ENCODE measurements at places on chromosomes 16 and 17.

DNA sequence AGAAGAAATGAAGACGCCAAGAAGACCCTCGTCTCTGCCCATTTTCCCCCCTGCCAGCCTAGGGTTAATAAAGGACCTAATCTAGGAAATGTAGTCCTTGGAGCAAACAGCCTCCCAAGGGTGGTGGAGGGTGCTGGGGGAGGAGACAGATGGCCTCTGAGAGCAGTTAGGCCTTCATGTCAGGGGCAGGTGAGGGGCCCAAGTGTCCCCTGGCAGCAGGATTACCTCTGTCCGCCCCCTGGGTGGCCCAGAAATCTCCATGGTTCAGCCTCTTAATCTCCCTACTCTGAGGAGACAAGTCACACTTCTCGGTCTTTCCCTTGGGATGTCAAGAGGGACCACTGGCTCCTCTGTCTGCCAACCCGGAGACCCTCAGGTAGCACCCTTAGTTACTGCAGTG is 365.4 kb upstream of the TNRC6C start:
- DNase-seq = no peak

- no peak for DNase-seq
Observed at GRCh38 chr16:1097800-1098199, 1.8 kb upstream of the C1QTNF8 start.

- no peak for DNase-seq
Observed at GRCh38 chr16:87145181-87146176, 171.7 kb downstream of the C16orf95 start.

DNA sequence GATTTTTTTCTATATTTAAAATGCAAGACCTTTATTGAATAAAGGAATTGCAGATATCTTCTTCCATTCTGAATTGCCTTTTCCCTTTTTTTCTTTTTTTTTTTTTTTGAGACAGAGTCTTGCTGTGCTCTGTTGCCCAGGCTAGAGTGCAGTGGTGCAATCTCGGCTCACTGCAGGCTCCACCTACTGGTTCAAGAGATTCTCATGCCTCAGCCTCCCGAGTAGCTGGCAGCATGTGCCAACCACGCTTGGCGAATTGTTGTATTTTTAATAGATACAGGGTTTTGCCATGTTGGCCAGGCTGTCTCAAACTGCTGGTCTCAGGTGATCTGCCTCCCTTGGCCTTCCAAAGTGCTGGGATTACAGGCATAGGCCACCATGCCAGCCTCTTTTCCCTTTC is 151.5 kb downstream of the CEP112 start:
- no peak for DNase-seq

DNA sequence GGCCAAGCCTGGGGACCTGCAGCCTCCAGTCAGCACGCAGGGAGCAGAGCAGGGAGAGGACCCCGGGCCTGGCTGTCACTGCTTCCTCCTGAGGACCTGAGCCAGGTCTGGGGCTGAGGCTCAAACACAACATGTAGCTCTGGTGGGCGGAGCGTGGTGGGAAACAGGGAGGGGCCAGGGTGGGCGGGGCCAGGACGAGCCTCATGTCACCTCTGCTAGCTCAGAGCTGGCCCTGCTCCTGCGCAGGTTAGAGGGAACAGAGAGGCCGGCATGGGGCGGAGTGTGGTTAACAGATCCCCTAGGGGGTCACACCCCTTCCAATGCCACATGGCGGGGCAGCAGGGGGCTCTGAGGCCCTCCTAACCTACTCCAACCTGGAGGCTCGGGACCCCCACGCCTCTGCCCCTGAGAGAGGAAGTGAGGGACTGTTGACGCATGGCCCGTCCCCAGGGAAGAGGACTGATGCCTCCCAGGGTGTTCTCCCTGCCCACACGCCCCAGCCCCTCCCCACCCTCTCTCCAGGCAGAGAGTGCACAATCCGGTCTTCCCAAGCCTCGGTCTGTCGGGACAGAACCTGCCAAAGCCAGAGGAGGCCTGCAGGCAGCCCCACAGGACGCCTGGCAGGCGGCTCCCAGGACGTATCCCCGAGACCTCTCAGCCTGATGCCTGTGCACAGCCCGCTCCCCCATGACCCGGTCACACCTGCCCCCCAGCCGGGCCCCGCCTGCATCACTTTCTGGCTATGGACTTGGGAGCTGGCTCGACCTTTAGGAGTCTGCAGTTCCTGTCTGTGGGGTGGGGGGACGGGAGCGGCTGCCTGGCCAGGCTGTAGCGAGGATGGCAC is 15.2 kb downstream of the PIEZO1 start:
- no peak for DNase-seq

GRCh38 chr17:52383493-52384100 is 225.1 kb upstream of the CA10 start:
- no peak for DNase-seq

- DNase-seq = no peak
Observed at GRCh38 chr16:1094124-1094479, 1.9 kb downstream of the C1QTNF8 start.

DNA sequence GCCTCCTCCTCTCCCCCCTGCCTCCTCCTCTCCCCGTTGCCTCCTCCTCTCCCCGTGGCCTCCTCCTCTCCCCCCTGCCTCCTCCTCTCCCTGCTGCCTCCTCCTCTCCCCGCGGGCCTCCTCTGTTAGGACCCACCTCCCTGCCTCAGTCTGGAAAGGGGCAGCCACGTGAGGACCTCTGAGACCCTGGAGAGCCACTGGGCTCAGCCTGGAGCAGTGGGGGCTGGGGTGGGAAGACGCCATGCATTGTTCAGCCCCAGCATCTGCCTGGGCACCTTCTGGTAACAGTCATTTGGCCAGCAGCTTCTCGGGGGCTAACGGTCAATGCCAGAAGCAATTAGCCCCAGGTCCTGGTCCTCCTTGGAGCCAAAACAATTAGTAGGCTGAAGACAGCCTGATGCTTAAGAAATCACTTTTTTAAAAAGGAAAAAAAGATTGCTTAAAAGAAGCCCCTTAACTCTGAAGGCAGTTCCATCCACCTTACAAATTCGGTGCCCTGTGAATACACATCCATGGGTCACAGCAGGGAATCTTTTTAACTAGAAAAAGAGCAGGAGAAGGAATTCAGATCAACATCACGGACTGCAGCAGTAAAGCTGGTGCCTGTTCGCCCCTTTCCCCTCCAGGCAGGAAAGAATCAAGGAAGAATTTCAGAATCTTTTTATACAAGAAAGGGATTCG is 29.8 kb downstream of the NXN start:
- no peak for DNase-seq

DNA sequence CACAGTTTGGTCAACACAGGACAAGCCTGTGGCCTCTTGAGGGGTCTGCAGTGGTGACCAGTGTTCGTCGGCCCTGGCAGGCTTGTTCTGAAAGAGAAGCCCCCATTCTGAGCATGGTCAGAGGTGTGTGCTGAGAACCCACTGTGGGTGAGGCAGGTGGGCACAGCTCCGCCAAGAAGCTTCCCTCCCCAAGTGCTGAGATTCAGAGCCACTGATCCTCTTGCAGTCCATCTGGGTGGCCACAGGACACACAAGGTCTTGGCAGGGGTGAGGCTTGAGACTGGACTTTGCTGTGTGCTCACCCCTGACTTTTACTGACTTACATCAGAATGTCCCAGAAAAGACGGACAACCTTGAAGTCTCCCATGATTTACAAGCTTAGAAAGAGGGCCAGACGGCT is 18.7 kb downstream of the MPRIP start:
- DNase-seq = no peak

DNA sequence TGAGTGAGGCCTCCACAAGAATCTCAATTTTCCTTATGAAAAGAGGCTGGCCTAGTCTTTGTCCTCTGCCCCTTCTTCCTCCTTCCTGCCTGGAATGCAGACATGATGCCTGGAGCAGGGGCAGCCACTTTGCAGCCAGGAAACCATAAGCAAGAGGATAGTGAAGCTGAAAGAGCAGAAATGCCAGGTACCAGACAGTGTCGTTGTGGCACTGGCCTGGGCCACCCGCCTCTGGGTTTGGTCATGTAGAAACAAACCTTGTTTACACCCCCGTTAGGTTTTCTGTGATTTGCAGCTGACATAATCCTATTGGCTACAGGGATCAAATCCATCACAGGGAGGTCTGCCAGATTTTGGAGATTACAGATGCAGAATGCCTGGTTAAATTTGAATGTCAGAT is 16.5 kb downstream of the CBFA2T3 start:
- no peak for DNase-seq

- DNase-seq = peak; percentile 2
Observed at GRCh38 chr17:41864498-41864835, 756 bp downstream of the KLHL11 start.

- no peak for DNase-seq
Observed at GRCh38 chr17:52227926-52228325, 69.4 kb upstream of the CA10 start.
